ENCODE measurements at places on chromosomes 7 and 10. TPM values are rescaled to one million over a fixed set of nuclear protein-coding genes. Genes with fewer than 3 reads are reported as not detected.

Gene ETV1
- 26.3 TPM for total RNA-seq

Gene CPN1
- not detected for total RNA-seq

Gene GATA3
- total RNA-seq: 0.21 TPM

Gene ENO4
- 0.17 TPM for total RNA-seq

Gene EBLN1
- total RNA-seq: not detected

Gene COL13A1
- total RNA-seq: 0.53 TPM

Gene ADCYAP1R1
- 0.17 TPM for total RNA-seq

Gene CYP3A4
- total RNA-seq: not detected

Gene ANKRD22
- total RNA-seq: not detected

Gene PRSS1
- total RNA-seq: not detected

Gene TMEM176A
- total RNA-seq: not detected

Gene SYCE1
- total RNA-seq: not detected

Gene UFSP1
- 6.3 TPM for total RNA-seq

Gene CDC14C
- total RNA-seq: 0.06 TPM

Gene OR13A1
- total RNA-seq: not detected

Gene GHRHR
- not detected for total RNA-seq

Gene TRIM50
- not detected for total RNA-seq

Gene C10orf67
- not detected for total RNA-seq

Gene SLC26A5
- total RNA-seq: not detected

Gene PDE6C
- not detected for total RNA-seq

Gene TSPAN33
- total RNA-seq: 11.2 TPM

Gene SHTN1
- 6.3 TPM for total RNA-seq
